Fibroblast of gingiva (primary cell): ENCODE measurements at places on chromosomes 5 and 9.

DNA sequence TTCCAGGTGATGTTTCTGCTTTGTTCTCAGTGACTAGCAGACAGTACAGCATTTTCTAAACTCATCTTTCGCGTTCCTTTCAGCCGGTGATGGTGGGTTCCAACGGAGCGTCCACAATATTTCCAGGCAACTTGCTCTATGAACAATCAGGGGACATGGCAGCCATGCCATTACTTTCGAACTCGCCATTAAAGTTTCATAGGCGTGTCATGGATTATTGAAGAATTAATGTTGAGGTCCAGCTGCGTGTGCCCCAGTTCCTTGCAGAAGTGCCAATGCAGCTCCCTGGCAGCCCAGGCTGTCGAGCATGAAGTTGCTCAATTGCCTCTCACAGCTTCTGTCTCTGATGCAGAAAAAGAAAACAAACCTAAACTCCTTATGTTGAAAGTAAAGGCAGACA is 262.2 kb downstream of the IRX2 start:
- no peak for DNase-seq

DNA sequence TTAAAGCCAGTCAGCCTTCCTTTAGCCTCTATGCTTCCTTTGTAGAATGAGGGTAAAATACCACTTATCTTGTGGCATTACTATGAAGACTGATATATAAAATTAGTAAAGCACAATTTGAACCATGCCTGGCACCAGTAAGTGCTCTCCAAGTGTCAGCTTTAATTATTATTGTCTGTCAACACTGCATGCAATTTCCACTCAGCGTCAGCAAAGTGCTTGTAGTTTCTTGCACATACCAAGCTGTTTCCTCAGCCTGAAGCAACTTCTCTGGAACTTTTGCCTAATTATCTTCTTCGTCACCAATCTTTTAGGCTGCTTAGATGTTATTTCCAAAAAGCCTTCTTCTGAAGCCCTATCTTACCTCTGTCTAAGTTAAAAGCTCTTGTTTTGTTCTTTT is 177.3 kb downstream of the CDC42SE2 start:
- DNase-seq, result peak; percentile 28

DNA sequence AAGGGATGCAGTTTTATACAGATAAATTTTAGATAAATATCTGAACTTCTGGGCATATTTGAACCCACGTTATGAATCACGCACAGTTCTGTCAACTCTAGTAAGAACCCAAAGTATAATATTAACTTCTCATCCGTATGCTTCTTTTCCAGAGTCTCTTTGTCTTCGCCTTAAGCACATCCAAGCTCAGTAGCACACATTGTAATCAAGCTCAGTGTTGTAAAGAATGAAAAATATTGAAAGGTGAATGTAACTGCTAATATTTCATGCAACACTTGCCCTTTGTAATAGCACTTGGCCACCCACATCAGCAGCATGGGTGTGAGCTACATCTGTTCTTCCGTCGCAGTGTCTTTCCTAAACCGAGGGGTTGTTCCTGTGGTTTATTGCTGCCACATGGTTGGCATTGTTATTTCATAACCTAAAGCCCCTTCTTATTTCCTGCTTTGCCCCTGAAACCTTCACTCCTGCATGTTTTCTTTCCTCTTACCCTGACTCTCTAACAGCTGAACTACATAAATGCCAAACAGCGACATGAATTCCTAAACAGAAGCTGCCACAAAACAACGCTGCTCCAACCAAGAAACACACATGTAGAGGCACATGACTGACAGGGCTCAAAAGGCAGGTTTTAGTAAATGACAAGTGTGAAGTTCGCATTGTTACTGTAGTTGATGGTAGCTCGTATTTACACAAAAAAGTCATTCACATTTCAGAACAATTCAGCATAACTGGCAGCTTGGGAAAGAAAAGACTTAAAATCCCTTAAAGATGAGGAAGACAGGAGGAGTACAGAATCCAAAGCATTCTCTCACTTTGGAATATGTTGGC is 190.1 kb upstream of the MEF2C start:
- DNase-seq, result no peak

- no peak for DNase-seq
Measured at GRCh38 chr9:126056312-126057021, 270.2 kb upstream of the MVB12B start.

- peak; percentile 36 for DNase-seq
Measured at GRCh38 chr5:54742417-54742891, 224.9 kb downstream of the SNX18 start.

- DNase-seq, result no peak
Measured at GRCh38 chr9:127700594-127701255, 6.1 kb upstream of the CFAP157 start.

GRCh38 chr5:163330723-163331668 is 106.4 kb upstream of the CCNG1 start:
- DNase-seq, result no peak

DNA sequence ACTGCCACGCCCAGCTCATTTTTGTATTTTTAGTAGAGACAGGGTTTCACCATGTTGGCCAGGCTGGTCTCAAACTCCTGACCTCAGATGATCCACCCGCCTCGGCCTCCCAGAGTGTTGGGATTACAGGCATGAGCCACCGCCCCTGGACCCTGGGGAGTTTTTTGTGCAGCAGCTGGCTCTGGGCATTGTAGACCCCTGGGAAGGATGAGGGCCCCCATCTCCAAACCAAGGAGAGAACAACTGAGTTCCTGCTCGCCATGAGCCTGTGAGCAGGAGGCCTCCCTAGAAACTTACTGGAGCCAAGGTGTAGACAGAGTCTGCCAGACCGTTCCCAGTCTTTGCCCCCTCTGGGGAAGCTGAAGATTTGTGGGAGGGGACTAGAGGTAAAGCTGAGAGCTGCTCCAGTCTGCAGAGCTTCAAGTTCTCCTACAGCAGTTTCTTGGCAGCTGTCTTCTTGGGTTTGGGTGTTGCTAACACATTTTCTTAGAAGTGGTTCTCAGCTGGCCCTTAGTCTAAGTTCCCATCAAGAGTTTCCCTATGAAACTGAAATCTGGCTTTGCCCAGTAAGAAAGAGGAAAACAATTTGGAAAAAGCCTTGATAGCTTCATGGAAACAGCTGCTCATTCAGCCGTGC is 12.4 kb downstream of the NUDT2 start:
- DNase-seq, result no peak

GRCh38 chr5:6805841-6806240 is 92.6 kb downstream of the TENT4A start:
- no peak for DNase-seq

DNA sequence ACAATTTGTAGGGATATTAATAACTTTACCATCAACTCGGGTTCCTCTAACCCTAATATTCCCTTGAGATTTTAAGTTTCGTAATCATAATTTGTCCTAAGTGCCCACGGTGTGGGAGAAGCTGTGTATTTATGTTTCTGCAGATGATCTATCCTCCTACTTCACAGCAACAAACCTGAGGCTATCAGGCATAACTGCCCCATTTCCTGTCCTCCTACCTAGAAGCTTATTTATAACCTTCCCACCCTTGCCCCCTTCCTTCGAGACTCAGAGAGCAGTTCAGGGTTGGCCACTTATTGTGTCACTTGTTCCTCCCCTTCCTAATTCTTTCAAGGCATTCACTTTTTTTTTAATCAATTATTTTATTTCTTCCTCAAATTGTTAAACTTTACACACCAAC is 29.6 kb upstream of the LCP2 start:
- no peak for DNase-seq

DNA sequence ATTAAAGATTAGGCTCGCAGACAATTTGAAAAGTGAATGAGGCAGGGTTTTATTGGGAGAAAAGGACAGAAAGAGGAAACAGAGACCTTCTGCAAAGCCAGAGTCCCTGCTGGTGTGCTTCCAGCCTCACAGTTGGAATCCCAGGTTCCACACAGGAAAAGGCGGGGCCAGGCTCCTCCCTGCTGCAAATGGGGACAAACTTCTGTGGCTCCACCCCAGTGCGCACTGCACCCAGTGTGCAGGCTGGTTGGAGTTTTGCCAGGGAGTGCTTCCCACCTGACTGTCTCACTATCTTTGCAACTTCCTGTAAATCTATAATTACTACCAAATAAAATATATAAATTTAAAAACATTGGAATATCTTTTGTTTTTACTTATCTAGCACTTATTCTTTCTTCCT is 386.0 kb upstream of the GRIN3A start:
- no peak for DNase-seq

DNA sequence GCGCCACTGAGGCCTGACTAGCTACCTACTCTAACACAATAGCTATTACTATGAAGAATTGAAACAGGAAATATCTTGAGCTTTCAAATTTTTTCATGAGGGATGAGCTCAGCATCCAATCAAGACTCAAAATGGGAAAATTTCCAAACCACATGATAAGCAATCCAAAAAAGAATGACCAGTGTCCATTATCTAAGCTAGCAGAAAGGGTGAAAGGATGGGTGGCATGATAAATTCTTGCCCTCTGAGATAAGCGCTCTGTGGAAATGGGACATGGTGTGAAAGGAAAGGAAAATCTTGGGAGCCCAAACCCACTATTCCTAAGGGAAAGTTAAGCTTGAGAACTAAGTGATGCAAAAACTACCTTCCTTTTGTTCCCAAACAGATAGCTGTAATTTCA is 170.2 kb upstream of the NREP start:
- DNase-seq, result no peak

DNA sequence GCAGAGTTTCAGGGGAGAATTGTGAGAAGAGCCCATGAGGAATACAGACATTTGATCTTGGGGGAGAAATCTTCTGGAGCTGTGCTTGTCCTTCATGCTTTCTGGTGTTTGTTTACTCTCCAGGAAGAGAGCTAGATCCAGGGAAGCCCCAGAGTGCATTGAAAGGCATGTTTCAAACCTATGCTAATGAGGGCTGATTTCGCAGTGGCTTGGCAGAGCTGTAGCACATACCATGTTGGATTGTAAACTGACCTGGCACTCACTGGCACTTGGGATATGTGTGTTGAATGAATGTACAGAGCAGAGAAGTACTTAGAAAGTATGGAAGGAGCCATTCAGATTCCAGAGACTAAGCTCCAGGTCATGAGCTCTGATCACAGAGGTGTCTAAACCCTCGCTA is 30.9 kb downstream of the TNFSF8 start:
- DNase-seq, result peak; percentile 84

DNA sequence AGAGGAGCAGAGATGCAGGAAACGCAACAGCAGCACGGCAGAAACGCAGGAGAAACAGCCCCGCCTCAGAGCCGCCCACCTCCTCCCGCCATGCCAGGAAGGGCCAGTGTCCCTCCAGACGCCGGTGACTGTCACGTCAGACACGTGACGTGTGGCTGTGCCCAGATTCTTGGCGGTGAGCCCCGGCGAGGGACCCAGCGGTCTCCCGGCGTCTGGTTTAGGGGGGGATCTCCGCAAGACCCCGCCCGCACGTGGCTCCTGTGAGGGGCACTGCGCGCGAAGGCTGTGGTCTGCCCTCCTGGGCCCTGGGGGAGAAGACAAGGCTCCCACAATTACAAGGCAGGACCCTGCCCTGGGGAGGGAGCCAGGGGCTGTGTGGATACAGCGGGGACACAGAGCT is 2.4 kb upstream of the LCN8 start:
- no peak for DNase-seq

DNA sequence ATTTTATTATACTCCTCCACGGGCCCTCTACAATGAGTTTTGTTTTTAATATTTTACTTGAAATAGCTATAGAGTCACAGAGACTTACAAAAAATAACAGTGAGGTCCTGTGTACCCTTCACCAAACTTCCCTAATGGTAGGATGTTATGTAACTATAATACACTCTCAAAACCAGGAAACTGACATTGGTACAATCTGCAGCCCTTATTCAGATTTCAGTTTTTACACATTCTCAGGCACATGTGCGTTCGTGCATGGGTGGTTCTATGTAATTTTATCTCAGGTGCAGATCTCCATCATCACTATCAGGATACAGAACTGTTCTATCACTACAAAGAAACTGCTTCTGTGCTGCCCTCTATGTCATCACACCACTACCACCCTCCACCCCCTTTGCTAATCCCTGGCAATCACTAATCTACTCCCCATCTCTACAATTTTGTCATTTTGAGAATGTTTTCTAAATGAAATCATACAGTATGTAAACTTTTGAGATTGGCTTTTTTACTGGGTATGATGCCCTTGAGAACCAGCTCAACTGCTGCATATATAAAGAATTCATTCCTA is 16.4 kb downstream of the RAB14 start:
- no peak for DNase-seq

GRCh38 chr5:30040488-30041118 is 1152.9 kb upstream of the CDH6 start:
- no peak for DNase-seq

GRCh38 chr5:33833237-33833575 is 58.6 kb downstream of the ADAMTS12 start:
- DNase-seq, result no peak

- DNase-seq, result no peak
Measured at GRCh38 chr5:76716456-76717157, 681 bp downstream of the F2R start.

DNA sequence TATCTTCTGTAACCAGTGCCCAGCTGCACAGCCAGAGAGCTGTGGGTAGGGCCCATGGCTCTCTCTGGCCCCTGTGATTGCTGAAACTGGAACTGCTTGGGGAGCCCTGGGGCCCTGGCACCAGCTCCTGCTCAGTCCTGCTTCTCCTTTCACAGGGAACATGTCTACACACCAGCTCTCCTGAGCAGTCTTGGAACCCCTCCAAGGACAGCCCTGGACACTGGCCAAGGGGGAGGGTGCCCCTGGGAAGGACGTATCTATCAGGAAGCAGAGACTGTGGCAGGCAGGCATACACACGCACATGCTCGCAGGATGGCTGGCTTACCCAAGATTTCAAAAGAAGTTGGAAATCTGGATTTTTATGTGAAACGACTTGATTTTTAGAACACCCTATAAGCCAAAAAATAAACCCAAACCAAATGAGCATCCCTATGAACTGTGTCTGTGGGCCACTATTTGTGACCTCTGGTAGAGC is 8.8 kb upstream of the TRAF1 start:
- DNase-seq, result peak; percentile 99

DNA sequence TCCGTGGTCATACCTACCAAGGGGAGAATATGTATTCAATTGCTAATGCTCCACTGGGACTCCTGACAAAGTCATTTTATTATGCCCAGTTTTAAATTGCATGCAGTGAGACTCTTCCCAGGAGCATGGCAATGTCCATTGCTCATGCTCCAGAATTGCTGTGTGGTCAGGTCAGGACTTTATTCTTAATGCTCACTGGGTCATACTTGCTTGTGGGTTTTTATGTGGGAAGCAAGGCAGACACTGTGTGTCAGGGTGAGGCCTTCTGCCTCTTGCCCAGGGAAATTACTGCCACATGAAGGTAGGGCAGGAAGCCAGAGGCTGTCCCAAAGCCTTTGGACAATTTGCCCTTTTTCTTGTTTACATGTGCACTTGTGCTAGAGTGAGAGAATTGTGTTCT is 164.6 kb upstream of the MEF2C start:
- DNase-seq, result no peak

DNA sequence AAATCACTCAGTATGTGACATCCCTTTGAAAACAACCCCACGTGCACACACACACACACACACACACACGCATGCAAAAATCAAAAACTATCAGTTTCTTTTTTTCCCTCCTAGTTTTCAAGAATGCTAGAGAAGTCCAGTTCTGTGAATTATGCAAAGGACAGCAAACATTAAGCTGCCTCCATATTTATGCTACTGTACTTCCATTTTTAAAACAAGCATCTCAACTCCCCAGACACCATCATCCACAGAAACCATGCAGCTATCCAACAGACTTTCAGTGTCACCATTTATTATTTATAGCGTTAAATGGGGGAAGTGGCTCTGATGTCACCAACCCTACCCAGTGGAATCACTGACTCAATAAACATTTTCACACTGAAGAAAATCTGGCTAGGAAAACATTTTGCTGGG is 1.6 kb downstream of the FBXW11 start:
- DNase-seq, result no peak
